Omental fat pad (tissue), 4 donors: ENCODE measurements at places on chromosomes 11 and 22. TPM values are rescaled to one million over a fixed set of nuclear protein-coding genes. Genes with fewer than 3 reads are reported as not detected.

The OR6T1 gene
- total RNA-seq: not detected

The LRRC74B gene
- not detected for total RNA-seq

The MS4A8 gene
- not detected for total RNA-seq

The DGAT2 gene
- 169 TPM for total RNA-seq

The OR4A5 gene
- total RNA-seq: not detected

The KIF18A gene
- 1.3 TPM for total RNA-seq

The MS4A6A gene
- total RNA-seq: 216 TPM

The ANO9 gene
- total RNA-seq: 3.6 TPM

GRCh38 chr11:65927904-65928397, 8.7 kb downstream of the DRAP1 start:
- DNase-seq: no peak

GRCh38 chr11:102153082-102153481, 42.8 kb downstream of the YAP1 start:
- no peak for DNase-seq

DNA sequence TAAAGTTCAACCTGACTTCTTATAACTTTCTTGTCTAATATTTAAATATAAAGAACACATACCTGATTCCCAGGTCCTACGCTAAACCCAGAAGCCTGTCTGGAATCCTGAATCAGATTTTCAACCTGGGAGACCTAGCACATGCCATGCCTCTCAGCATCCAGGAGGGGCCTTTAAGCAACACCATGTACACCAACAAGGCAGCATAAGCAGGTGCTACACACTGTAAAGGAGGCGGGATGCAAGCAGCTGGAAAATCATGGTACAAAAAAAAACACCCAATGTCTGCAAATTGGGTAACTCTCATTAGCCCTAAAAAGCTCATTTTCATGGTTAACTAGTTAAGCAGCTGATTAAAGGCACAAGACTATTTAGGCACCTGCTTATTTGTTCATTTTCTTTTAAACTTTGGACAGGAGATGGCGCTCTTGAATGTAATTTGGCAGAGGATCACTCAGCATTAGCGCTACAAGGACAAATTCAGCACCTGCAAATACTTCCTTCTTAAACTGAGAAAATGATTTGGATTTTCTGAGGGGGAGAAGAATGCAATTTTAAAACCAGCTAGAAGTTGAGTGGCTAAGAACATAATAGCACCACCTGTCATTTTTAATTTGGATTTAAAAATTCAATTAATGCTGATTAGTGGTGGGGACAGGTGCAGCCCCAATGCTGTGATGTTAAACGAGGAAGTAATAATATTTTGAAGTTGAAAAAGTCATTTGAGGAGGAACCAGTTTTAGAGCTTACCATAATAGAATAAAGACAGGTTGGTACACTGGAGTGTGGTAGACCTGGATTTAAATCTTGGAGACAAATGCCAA, 104.0 kb downstream of the FAR1 start:
- no peak for DNase-seq

DNA sequence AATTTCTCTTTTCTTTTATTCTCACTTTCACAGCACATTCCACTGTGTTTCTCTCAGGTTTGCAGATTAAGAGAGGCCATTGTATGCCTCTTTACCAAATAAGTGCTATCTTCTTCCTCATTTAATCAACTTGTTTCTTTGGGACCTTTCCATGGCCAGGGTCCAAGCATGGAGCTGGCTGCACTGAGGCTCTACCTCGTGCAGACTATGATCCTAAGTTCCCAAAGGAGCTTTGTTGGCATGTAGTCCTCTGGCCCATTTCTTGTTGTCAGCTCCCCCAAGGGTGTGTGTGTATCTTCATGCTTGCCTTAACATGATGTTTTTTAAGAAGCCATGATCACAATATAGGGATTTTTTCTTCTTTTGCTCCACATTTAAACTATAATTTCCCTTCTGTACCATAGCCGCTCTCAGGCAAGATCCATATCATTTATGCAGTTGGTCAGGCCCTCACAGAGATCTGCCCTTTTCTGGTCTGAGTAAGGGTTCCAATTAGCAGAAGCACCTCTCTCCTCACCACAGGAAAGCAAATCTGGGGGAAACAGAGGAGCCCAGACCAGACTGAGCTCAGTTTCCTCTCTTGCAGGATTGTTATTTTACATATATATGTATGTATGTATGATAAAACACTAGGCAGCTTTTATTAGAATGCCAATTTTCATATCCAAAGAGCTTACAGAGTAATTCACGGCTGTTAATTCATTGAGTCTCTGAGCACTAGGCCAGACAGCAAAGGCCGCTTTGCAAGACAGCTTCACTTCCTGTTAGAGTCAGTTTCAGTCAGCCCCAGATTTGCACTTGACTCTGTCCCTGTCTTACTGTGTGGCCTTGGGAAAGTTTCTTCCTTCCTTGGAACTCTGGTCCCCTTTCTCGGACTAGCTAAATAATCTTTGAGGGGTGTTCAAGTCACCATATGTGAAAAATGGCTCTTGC, 34.3 kb downstream of the CYB5R2 start:
- no peak for DNase-seq

GRCh38 chr11:120633616-120634393, 122.3 kb downstream of the GRIK4 start:
- no peak for DNase-seq

DNA sequence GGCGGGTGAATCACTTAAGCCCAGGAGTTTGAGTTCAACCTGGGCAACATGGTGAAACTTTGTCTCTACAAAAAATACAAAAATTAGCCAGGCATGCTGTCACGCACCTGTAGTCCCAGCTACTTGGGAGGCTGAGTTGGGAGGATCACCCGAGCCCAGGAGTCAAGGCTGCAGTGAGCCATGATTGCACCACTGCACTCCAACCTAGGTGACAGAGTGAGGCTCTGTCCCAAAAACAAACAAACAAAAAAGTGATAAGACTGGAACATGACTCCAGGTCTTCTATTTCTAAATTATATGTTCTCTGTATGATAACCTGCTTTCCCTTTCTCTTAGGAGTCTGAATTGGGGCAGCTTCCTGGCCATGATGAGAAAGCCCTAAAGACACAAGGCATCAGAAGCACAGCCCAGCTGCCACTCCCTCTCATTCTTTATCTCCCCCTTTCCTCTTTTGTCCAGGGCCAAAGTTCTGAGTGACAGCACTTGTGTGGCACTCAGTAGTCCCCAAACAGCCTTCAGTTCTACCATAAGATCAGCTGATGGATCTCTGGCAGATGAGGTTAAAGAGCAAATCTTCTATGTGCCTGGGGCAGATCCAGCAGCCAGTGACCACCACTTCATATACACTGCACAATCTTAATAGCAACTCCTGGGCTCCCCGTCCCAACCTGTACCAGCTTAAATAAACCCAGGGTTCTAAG, 136.0 kb downstream of the C11orf58 start:
- DNase-seq: no peak

DNA sequence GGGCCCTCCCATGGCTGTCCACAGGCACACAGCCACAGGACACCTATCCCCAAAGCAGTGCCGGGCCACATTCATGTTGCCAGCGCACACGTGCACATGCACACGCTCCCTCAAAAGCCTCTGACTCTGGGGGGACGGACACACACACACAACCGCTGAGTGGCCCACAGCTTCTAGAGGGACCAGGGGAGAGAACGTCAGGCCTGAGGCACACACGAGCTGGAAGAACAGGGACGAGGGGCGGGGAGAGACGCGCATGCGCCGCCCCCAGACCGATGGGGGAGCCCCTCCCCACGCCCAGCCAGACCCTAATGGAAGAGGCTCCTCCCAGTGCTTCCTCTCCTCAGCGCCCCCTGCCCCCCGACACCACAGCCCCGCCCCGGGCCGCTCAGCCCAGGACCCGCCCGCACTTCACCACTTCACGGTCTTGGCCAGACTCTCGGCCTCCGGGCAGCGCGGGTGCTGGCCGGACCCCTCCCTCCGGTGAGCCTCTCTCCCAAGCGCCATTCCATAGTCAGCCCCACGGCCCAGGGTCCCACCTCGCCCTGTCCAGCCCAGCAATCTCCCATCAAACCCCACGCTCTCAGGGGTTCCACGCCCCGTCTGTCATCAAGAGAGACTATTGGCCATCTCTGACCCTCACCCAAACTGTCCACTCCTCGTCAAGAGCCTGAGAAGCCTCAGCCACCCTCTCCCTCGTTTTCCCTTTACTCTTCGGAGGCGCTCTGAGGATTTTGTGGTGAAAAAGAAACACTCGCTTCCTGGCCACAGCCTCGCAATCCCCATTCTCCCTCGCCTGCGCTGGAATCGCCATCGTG, 11.7 kb downstream of the NRXN2 start:
- no peak for DNase-seq

DNA sequence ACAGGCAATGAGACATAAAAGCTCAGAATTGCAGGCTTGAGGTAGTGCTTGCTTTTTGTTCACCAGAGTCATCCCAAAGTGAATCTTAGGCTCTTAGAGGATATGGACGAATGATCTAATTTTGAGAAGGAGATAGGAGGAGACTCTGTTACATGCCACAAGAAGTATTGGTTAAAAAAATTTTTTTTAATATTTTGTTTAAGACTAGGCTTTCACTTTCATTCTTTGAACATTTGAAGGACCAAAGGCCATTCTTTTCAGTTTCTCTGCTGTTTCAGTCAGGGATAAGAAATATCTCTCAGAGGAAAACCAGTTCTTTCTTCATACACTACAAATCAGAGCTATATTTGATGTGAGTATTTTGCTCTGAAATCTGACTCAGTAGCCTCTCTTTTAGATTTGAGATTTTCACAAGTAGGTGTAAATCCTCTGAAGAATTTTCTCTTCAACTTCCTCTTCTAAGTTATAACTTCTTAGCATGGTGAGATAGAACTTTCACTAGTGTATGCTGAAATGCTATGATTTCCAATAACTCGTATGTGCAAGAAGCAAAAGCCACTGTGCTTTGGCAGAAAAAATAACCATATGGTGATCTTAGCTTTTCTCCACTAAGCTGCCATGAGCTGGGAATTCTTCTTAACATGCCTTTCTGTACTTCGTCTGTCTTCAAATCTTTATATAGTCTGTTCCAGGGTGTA, 24.1 kb upstream of the FAM181B start:
- DNase-seq: no peak

DNA sequence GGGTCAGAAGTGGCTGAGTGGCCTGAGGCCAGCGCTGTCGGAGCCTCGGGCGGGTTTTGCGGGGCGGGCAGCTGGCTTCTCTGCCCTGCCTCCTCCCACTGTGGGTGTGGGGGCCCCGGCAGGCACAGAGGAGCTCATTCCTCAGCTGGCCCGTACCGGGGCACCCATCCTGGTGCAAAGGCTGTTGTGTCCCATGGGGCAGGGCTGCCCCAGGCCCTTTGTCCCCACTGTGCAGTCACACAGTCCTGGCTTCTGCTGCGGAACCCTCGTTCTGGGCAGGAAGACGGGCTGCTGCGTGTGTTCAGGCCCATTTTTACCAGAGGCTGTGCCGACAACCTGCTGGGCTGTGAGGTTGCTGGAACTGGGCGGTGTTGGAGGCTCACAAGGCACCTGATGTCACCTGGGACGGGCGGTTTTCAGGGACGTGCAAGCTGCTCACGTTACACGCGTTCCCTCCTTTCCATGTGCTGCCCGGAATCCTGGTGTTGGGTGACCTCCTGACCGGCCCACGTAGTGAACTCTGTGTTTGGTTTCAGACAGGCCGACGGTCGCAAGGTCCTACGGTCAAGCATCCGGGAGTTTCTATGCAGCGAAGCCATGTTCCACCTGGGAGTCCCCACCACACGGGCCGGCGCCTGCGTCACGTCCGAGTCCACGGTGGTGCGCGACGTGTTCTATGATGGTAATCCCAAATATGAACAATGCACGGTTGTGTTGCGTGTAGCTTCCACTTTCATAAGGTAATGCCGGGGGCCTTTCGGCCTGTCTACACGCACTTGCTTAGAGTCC, 5.2 kb downstream of the SELENOO start:
- no peak for DNase-seq

DNA sequence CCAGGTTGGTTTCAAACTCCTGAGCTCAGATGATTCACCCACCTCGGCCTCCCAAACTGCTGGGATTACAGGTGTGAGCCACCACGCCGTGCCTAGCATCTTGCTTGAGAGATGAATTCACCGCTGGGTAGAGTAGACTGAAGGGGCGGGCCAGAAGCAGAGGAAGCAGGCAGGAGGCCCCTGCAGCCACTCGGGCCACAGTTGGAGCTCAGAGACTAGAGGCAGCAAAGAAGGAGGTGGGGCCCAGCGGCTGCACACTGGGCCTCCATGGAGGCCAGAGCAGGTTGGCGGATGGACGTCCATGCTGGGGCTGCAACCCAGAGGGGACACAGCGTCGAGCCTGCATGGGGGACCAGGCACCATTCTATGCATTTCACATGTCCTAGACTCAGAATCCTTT, 88.4 kb upstream of the FGF3 start:
- no peak for DNase-seq

DNA sequence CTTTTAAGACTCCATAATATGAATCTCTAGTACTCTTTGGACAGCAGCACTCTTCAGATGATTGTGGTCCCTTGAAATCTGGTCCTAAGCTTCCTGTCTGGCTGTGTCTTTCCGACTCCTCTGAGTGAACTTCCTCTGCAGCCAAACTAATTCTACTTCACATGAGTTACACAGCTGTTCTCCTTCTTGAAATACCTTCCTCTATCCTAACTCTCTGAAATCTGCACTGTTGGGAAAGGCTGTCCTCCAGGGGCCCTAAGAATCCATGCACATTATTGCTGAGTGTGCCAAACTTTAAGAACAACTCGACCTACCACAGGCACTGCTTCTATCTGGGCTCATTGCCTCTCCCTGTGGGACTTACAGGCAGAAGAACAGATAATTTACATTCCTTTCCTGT, 217.3 kb upstream of the ARHGAP42 start:
- no peak for DNase-seq

DNA sequence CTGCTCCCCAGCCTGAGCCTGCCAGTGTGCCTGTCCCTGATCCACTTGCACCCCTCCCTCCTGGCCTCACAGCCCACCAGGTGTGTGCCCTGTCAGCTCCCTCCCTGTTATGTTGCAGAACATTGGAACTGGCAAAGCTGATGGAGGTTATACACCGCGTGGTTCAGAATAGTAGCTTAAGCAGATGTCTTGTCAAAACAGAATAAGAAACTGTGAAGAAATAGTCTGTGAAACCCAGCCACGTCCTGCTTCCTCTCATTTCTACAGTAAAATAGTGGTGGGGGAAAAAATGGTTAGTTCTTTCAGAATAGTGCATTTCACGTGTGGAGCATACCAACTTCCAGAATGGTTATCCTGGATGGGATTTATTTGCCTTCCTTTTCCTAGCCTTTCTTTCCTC, 161.2 kb upstream of the NAV2 start:
- DNase-seq: no peak
